ENCODE measurements at places on chromosomes 7 and 10.

- DNase-seq = no peak
Measured at GRCh38 chr7:158054081-158054480, 533.5 kb downstream of the PTPRN2 start.

GRCh38 chr7:362402-363096 lies 72.6 kb downstream of the FOXL3 start:
- DNase-seq = no peak

- no peak for DNase-seq
Measured at GRCh38 chr10:96712662-96713271, 7.5 kb downstream of the PIK3AP1 start.

GRCh38 chr10:9294132-9294663 lies 1239.7 kb downstream of the GATA3 start:
- DNase-seq = no peak

DNA sequence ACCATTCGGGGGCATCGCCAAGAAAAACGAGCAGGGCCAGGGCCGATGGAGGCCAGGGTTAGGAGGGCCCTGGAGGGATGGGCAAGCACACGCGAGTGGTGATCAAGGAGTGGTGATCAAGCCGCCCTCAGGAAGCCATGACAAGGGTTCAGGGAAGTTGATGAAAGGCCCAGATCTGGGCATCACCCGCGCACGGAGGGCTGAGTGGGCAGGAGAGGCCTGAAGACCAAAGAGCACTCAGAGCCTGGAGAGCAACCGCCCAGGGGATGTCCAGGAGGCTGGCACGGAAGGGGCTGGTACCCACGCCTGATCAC lies 114.6 kb downstream of the WDR37 start:
- no peak for DNase-seq

DNA sequence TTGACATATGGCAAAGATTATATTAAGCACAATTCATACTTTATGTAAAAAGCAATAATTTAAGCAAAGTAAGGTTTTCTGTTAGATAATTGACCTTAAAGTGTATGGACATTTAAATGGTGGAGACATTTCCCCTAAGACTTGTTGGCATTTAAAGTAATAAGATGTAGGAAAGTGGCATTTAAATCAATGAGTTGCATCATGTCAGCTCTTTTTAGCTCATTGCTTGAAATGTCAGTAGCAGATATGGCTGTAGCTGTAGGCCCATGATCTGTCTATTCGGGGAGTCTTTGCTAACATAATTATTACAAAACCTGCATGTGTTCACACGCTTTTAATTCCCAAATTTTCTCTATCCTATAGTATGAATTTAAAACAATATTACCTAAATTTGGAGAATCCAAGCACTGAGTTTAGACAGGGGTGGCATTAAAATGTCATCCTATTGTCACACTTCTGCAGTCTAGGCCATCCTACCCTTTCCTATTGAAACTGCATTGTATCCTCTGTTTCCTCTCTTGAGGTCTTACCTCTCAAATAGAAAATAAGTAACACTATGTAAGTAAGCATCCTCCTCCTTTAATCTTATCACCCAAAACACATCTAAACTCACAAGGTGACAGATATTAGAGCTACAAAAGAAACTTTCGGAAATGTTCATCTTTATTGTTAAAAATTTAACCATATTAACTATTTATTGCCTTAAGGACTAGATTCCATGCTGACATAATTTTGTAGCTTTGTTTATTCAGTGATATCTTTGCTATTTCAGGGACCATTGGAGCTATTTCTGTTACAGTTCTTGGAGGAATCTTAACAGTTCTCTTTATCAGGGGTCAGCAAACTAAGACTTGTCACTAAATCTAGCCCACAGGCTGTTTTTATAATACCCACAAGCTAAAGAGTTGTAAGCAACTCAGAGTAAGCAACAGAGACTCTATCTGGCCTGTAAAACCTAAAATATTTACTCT lies 91.2 kb downstream of the LCOR start:
- no peak for DNase-seq
